ENCODE measurements at places on chromosomes 7 and 10. TPM values are rescaled to one million over a fixed set of nuclear protein-coding genes. Genes with fewer than 3 reads are reported as not detected.

The ETV1 gene
- total RNA-seq, result 33.4 TPM

The BMPER gene
- 18.8 TPM for total RNA-seq

The AP4M1 gene
- total RNA-seq, result 16.0 TPM

The ANK3 gene
- total RNA-seq, result 67.8 TPM

The CYP3A4 gene
- not detected for total RNA-seq

The PPP1R3C gene
- 201 TPM for total RNA-seq

The MOGAT3 gene
- not detected for total RNA-seq

The SP4 gene
- total RNA-seq, result 4.8 TPM
